ENCODE measurements at places on chromosomes 7 and 10.

- no peak for DNase-seq
Measured at GRCh38 chr10:13865758-13866491, 279.2 kb downstream of the PRPF18 start.

DNA sequence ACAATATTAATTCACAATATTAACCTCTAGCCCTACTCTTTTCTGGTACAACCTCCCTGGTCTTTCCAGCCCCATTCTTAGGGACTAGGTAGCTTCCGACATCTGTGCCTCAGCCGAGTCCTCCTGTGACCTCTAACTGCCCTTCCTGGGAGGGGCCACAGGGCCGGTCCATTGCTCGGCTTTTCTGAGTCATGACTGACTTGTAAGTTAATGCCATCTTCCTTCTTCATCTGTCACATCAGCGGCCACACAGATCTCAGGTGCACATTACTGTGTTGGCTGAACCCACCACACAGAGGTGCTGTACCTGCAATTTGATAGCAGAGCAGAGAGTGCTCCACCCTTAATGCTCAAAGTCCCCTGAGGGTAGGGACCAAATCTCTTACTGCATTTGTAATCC lies 4.1 kb upstream of the CPA4 start:
- DNase-seq = no peak

DNA sequence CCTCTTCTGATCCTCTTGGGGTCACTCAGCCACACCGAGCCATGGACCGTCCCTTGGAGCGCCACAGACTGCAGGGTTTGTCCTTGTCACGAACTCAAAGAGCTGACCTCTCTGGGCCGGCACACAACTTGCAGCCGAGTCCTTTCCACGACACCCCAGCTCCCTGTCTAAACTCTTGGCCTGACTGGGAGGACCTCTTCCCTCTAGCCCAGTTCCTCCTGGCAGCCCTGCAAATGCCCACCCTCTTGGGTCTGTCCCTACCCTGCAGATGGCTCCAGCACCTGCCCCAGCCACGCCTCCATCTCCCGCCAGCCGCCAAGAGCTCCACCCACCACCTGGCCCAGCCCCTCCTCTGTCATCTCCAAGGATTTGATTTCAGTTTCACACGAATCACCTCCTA lies 339.2 kb downstream of the DNAJB6 start:
- no peak for DNase-seq

- no peak for DNase-seq
Measured at GRCh38 chr7:111172564-111173257, 81.8 kb downstream of the LRRN3 start.

DNA sequence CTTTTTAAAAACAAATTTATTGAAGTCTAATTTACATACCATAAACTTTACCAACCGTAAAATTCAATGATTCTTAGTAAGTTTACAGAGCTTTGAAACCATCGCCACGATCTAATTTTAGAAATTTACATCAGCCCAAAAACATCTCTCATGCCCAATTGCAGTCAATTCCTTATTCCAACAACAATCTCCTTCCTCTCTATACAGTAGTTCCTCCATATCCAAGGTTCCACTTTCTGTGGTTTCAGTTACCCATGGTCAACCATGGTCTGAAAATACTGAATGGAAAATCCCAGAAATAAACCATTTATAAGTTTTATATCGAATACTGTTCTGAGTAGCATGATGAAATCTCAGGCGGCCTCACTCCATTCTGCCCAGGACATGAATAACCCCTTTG lies 183.4 kb upstream of the ADCY1 start:
- DNase-seq = no peak

DNA sequence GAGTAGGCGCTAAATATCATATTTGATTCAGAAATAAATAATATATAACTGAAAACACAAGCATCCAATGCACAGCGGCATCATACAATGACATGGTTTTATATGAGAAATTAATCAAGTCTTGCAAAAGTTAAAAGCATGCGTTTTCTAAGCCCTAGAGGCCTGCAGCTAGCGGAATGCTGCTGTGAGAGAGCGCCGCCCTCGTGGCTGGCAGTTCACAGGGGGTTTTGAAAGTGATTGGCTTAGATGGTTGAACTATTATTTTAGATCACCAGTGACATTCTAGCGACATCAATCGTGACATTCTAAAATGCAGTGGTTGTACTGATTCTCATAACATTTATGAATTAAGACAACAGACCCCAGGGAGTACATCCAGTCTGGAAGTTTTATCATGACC lies 235.2 kb upstream of the MGMT start:
- no peak for DNase-seq

GRCh38 chr10:117424171-117424570 lies 48.9 kb upstream of the PDZD8 start:
- no peak for DNase-seq

DNA sequence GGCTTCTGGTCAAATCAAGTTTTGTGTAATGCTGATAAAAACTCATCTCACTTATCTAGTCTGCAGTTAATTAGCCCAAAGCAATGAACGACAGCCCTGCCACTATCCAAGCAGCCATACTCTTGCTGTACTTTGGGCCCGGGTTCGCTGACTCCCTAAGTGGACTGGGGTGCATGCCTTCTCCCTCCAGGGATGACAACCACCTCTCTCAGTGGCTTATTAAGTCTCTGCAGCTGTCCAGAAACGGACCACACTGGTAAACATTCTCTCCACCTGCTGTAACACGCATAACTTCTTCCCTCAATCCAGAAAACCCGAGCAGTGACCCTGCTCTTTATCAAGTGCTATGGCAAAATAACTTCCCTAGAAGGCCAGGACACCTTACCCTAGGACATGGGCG lies 3.9 kb downstream of the FBXW4 start:
- no peak for DNase-seq

- no peak for DNase-seq
Measured at GRCh38 chr10:112365014-112365432, 8.9 kb upstream of the ACSL5 start.

DNA sequence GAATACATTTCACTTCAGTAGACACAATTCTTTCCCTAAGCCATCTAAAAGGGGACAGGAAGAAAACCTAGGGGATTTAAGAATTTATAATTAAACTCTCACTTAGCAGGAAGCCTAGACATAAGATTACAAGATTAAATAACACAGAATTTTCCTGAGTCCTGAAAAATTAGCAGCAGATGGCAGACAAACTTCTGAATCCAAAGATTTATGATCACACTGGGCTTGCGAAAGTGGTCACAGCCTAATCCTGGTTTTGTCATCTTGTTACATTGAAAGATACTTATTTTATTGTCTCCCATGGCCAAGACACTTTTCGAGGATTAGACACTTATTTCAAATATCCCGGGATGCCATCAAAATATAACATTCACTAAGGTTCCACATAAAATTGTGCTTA lies 2.9 kb downstream of the ERLIN1 start:
- DNase-seq = no peak

DNA sequence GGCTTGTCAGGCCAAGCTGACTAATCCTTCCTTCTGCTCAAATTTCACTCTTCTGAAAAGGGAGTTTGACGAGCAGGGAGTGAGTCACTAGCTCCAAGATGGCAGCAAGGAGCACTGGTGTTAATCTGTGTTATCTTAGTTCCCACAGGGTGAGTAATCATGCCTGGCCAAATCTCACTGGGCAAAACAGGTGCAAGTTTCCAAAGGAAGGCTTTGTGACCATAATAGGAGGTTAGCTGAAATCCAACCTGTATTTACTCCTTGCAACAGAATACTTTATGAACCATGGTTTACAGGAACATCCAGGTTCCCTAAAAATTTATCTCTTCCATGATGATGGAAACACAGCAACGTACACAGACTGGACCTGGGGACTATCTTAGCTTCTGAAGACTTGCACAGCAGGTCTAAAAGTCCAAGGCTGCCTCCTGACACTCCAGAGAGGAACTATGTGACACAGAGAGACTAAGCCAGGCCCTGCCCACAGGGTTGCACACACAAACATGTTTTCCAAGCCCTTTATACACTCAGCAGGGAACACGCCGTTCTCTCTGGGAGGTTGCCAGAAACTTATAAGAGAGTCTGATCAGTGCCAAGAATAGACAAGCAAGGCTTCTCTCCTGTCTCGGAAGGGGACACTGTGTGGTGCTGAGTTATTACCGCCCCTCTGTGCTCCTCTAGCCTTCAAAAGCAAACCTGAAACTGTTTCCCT lies 46.3 kb downstream of the PDK4 start:
- DNase-seq = no peak

- no peak for DNase-seq
Measured at GRCh38 chr7:157656195-157656769, 319.5 kb downstream of the DNAJB6 start.

GRCh38 chr7:43501870-43502269 lies 81.0 kb upstream of the STK17A start:
- DNase-seq = no peak

DNA sequence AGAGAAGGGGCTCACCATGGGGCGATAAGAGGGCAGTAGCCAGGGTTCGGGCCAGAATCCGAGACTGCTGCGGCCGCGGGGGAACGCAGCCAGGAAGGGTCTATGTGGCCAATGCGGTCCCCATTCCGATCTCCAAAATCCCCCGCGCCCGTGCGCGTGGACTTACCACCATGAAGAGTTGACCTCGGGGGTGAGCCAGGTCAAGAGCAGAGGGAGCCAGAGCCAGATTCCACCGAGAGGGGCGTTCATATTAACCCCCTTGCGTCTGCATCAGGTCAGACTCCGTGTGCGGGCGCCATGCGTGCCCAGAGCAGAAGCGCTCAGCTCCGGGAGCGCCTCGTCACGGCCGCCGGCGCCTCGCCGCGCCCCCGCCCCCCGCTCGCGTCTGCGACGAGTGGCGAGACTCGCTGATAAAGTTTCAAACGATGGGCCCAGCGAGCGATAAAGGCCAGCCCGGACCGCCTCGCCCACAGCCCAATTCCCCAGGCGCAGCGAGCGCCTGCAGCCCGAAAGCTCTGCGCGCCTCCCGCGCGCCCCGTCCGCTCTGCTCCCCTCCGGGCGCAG lies at the start of gene WNT2:
Gene WNT2, minus strand, starts transcription at position 318 of the 564 bp plus-strand sequence. Its CDS starts 69 bp downstream, at position 249.
- no peak for DNase-seq

GRCh38 chr10:122391875-122392274 lies 17.4 kb downstream of the PLEKHA1 start:
- no peak for DNase-seq

- DNase-seq = no peak
Measured at GRCh38 chr10:73480158-73480557, 15.7 kb downstream of the PPP3CB start.

DNA sequence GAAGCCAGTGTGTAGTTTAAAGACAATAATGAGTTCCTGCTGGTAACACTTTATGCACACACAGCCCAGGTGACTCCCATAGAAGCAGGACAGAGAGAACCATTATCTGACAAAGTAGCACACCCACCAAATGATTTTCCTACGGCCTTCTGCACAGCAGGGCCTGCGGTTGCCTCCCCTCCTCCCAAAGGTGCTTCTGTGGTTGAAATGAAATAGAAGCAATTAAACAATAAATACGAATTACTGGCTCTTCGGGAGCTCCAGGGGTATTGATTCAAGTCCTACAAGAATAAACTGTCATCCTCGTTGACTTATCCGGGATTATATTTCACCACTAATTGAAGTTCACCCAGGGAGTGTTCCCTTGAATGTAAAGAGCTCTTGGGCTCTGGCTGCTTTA lies 172.1 kb downstream of the ACTR3B start:
- no peak for DNase-seq

GRCh38 chr7:55237156-55237893 lies 127.8 kb upstream of the LANCL2 start:
- no peak for DNase-seq

DNA sequence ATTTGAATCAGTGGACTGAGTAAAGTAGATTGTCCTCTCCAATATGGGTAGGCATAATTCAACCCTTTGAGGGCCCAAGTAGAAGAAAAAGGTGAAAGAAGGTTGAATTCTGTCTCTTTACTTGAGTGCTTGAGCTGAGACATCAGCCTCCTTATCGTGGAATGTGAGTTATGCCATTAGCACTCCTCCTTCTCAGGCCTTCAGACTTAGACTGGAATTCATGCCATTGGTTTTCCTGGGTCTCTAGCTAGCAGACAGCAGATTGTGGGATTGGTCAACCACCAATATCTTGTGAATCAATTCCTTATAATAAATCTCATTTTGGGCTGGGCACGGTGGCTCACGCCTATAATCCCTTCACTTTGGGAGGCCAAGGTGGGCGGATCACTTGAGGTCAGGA lies 89.2 kb downstream of the CUL2 start:
- no peak for DNase-seq

Measured in stimulated activated CD8-positive, alpha-beta memory T cell treated with anti-CD3 and anti-CD28 coated beads, Interleukin-2, amount 100 ng/mL, for 1 hour (primary cell).